ENCODE measurements at places on chromosomes 7 and 10.

DNA sequence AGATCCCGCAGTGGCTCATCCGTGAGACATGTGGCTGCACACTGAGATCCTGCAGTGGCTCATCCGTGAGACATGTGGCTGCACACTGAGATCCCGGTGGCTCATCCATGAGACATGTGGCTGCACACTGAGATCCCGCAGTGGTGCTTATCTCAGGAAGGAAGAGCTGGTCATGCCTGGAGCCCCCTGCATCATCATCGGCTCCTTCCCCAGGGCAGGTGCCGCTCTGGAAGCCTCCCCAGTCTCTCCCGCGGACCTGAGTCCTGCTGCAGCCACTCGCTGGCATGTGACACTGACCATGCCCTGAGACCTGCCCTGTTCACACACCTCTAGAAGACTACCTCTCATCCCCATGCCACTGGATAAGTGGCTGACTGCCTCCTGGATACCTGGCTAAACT is 181.3 kb downstream of the PTPRN2 start:
- DNase-seq, result no peak

DNA sequence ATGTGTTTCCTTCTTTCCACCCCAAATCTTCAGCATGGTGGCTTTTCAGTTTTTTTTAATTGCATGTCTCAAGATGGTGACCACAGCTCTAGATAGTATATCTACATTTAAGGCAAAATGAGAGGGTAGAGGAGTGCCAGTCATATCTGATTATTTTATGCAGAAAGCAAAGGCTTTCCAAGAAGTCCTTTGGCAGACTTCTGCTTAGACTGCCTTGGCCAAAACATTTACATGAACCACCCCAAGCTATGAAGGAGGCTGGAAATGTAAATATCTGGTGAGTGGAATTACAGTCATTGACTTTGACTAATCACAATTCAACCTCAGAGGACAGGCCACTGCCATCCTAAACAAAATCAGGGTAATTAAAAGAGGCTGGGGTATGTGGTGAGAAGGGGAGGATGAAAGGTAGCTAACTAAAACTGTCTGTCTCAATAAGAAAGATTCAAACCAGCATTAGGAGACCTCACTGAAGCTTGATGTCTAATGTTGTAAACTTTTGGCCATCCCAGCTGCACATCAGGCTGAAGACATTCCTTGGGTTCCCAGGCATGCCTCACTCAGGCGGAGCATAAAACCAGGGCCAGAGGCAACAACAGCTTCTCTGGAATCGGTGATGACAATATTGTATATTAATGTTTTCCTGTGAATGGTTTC is 53.4 kb downstream of the PPP1R3C start:
- DNase-seq, result no peak

DNA sequence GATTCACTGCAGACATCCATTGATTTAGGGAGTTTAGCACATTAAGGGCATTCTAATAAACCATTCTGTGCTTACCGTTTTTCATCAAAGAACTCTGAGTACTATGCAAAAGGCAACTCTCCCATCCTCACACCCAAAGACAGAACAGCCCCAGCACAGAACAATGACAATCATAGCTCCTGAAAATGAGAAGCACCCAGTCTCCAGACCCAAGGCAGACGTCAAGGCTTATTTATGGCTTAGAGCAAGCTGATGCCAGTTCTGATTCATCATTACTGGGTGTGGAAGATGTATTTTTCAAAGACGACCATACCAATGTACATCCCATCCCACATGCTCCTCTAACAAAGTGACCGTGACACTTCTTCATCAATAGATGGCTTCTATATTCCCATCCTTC is 67.6 kb downstream of the OSBPL3 start:
- DNase-seq, result no peak

DNA sequence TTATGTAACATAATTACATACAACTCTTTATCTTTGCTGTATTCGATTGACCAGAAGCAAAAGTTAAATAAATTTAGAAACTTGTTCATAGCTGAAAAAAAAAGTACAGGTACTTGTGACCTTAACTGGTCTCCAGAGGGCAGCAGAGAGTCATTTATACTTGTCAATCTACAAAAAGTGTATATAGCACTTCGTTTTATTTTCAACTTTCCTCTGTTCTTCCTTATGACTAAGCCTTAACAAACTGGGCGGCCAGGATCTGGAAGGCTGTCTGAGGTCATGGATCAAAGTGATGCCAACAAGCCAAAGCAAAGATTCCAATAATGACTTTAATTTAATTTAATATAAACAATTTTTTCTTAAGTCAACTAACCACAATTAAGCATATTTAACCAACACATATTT is 29.8 kb downstream of the C10orf67 start:
- DNase-seq, result no peak

DNA sequence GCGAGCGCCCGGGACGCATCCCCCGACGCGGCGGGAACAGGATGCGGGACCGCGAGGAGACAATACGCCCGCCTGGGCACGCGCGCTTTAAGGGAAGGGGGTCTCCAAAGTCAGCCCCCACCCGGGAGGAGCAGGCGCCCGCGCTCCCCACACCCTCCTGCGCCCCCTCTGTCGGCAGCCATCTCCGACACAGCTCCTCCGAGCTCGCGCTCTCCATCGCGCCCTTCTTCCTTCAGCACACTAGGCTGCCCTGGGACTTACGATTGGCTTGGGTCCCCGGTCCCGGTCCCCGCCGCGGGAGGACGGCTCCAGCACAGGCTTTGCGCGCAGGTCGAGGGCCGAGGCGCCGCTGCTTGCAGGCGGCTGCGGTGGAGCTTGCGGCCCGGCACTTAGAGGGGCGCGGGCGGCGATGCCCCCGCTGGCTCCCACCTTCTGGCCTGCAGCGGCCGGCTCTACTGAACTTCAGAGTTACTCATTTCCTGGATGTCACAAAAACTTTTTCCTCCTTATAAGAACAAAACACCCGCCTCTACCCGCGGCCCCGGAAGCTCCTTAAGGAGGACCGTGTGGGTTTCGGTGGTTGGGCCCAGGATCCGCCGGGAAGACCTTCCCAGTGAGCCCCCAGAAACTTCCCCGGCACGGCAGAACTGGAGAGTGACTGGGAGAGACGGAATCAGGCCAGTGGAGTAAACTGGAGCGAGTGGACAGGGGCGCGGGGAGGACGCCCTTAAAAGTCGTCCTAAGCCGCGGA is at the start of gene ITPRIP:
ITPRIP (minus strand) TSS at position 481 of the 751 bp plus-strand sequence. CDS start 22,414 bp downstream, outside the sequence.
- no peak for DNase-seq

- no peak for DNase-seq
These were observed 1212.3 kb downstream of the NXPH1 start for GRCh38 chr7:9645756-9646155.

GRCh38 chr7:24609059-24609458 is 35.8 kb downstream of the PALS2 start:
- DNase-seq, result no peak

DNA sequence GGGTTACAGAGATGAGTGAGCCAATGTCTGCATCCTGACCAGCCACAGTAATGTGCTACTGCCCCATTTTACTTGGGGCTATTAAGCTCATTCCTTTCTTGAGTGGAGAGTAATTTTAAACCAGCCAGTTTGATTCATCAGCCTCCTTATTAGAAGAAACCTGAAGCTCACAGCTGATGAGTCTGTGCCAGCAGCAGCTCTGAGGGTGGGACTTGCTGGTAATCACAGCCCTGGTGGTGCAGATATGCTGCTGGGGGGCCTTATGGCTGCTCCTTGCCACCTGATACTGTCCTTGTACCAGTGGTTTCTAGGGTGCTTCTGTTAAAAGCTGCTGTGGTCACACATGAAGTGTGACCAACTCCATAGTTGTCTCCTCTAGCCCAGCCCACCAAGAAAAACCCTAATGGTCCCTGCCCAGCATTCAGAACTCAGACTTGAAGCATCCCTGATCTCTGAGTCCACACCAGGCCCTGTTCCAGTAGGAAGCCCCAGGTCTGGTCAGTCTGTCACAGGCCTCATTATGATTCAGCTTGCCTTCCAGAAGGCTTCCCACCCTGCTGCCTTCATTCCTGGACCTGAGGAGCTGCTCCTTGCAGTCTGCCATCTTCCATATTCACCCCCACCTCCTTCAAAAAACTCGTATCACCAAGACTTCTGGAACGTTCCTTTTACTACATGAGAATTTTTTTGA is 28.9 kb upstream of the RBM20 start:
- no peak for DNase-seq

DNA sequence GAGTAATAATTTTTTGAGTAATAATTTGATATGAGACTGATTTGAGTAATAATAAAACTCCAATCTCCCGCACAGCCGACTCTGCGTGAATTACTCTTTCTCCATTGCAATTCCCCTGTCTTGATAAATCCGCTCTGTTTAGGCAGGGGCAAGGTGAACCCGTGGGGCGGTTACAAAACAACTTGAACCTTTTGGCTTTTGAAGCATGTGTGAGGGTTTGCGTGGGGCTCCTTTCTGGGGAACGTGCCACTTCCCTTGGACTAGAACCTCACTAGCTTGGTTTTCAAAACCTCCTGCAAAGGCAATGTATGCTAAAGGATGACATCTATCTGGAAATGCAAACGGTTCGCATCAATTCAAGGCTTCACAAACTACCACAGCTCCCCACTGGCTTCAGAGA is 1.5 kb downstream of the CRPPA start:
- DNase-seq, result no peak

DNA sequence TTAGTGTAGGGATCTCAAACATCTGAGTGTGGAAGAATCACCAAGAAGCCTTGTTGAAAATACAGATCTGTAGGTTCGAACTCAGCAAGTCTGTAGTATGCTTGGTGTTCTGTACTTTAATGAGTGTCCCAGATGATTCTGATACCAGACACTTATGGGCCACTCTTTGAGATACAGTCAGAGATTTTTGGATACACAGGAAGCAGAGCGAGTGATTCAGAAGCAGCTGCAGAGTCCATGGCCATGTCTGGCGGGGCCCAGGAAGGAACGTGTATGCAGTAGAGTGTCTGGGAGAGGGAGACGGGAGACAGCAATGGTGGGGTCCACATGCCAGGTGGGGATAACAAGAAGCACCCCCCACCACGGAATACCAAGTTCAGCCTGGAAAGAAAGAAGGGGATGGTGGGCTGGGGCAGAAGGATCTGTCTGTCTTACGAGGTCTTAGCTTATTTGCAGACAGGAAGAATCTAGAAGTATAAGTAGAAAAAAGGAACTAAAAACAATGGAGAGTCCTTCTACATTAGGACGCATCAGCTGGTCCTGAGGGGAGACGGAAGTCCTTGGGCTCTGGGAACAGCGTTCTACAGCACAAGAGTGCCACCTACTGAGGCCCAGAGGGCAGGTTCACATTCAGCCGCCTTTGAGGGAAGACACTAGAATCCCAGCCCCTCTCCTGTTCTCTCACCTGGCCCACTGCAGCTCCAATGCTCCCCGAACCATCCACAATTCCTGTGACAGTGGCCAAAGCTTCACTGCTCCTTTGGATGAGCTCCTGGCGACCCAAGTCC is 55.4 kb downstream of the SLC37A3 start:
- peak; percentile 34 for DNase-seq

GRCh38 chr10:47239211-47239610 is 60.8 kb upstream of the GDF10 start:
- DNase-seq, result no peak

- DNase-seq, result no peak
These were observed 54.5 kb downstream of the WAC start for GRCh38 chr10:28587270-28587969.

DNA sequence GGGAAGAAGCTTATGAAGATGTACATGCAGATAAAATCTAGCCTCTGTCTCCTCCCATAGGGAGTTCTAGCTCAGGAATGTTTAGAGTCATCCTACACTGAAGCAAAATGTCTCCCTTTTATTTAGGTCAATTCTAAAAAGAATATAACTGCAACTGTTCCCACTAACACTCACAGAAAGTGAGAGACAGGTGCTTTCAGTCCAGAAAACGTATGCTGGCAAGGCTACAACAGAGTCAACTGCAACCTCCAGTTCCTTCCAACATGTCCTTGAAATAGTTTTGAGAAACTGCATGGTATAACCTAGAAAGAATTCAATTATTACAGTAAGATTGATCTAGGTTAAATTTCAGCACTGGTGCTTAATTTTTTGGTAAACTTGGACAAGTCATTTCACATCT is 46.8 kb upstream of the KCND2 start:
- DNase-seq, result no peak

GRCh38 chr7:141410353-141411000 is 140.7 kb upstream of the AGK start:
- DNase-seq, result no peak

DNA sequence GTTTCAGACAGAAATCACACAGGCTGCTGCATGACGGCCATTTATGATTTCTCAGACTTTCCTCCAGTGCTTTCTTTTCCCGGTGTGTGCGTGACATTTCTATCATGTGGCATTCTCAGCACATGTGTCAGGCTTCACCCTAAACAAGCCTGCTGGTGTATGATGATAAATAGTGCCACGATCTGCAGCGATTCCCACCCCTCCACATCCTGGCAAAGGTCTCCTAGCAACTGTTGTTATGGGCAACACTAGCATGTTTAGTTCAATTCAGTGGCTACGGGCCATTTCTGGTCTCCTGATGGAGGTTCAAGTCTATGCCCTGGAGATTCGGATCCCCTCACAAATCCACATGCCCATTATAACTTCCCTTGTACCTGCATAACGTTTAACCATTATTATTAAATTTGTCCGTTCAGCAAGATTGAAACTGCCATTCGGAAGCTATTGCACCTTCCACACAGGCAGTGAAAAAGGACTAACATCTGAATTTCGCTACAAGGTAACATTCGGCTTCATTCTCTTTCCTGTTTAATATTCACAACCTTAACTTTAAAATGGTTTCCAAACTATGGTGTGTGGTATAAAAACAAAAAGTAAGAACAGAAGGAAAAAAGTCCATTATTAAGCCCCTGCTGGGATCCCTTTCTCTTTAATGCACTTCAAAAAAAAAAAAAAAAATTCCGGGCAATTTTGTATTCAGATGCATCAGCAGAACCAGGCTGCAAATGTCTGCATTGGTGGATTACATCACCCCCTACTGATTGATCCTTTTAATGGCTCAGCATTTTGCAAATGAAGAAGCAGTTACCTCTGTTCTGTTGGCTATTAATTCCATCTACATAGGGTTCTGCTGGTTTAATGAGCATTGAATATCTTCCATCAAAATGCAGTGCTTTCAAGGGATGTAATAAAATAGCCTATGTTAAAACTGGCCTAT is 90.2 kb downstream of the FRMD4A start:
- DNase-seq, result no peak

DNA sequence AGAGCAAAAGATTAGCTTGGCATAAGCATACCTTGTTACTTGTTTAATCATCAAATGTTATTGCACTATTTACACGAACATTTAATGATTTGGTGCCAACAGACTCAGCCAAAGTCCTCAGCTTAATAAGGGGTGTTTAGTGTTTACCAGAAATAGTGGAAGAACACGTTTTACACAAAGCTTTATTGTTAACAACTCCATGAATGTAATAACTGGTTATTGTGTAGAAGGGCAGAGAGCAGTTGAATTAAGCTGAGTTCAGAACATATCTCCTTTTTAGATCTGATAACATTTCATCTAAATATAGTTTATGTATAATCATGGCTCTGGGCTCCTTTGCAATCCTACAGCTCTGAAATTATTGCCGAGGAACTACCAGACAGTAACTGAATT is 99.1 kb downstream of the CABCOCO1 start:
- DNase-seq, result no peak

GRCh38 chr7:148697256-148698006 is 1.3 kb upstream of the CUL1 start:
- no peak for DNase-seq

GRCh38 chr10:29473406-29474100 is 161.2 kb downstream of the SVIL start:
- DNase-seq, result peak; percentile 46

Measured in NCI-H2107 (cell line).